ENCODE measurements at places on chromosomes 3 and 15.
A peak's percentile ranks its signal among the peaks of the same experiment; 100 is the strongest.

- DNase-seq: no peak
Measured at GRCh38 chr15:32905481-32905880, 187.7 kb downstream of the GREM1 start.

DNA sequence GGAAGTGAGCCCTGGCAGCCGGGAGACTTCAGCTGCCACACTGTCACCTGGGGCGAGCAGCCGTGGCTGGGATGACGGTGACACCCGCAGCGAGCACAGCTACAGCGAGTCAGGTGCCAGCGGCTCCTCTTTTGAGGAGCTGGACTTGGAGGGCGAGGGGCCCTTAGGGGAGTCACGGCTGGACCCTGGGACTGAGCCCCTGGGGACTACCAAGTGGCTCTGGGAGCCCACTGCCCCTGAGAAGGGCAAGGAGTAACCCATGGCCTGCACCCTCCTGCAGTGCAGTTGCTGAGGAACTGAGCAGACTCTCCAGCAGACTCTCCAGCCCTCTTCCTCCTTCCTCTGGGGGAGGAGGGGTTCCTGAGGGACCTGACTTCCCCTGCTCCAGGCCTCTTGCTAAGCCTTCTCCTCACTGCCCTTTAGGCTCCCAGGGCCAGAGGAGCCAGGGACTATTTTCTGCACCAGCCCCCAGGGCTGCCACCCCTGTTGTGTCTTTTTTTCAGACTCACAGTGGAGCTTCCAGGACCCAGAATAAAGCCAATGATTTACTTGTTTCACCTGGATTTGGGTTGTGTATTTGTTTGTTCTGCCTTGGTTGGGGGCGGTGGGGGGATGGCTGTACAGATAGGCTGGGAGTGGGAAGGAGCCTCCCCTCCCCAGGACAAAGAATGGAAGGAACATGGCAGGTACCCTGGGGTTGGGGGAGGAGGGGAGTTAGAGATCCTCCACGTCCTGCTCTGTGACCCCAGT, 2.9 kb upstream of the GRM2 start:
- DNase-seq: no peak

- DNase-seq: no peak
Measured at GRCh38 chr3:16132190-16132589, 42.3 kb upstream of the GALNT15 start.

- DNase-seq: no peak
Measured at GRCh38 chr15:86615816-86616215, 536.1 kb downstream of the AGBL1 start.

- no peak for DNase-seq
Measured at GRCh38 chr15:38041576-38041975, 107.1 kb downstream of the TMCO5A start.

DNA sequence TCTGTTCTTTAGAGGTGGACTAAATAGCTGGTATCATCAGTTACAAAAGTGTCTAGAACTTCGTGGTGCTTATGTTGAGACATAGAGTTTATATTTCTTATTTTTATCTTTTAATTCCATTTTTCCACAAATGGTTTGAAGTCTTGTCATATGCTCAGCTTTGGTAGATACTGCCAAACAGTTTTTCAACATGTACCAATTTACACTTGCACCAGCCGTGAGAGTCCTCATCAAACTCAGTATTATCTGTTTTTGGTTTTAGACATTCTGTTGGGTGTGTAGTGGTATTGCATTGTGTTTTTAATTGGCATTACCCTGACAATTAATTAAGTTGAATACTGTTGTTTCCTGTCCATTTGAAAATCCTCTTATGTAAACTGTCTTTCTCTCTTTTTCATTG, 16.7 kb downstream of the ISLR2 start:
- no peak for DNase-seq

DNA sequence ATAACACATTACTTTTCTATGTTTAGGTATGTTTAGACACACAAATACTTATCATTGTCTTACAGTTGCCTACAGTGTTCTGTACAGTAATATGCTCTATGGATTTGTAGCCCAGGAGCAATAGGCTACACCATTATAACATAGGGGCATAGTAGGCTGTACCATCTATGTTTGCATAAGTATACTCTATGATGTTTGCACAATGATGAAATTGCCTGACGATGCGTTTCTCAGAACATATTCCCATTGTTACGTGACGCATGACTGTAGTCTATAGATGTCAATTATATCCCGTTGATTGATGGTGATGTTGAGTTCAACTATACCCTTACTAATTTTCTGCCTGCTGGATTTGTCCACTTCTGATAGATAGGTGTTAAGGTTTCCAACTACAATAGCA, 139.4 kb upstream of the PFN2 start:
- DNase-seq: no peak

GRCh38 chr3:179163503-179163902, 15.3 kb downstream of the PIK3CA start:
- DNase-seq: no peak

DNA sequence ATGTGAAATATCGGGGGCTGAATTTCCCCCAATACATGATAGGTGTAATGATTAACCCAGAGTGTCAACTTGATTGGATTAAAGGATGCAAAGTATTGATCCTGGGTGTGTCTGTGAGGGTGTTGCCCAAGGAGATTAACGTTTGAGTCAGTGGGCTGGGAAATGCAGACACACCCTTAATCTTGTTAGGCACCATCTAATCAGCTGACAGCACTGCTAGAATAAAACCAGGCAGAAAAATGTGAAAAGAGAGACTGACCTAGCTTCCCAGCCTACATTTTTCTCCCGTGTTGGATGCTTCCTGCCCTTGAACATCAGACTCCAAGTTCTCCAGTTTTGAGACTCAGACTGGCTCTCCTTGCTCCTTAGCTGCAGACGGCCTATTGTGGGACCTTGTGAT, 247.8 kb downstream of the OTOL1 start:
- no peak for DNase-seq

DNA sequence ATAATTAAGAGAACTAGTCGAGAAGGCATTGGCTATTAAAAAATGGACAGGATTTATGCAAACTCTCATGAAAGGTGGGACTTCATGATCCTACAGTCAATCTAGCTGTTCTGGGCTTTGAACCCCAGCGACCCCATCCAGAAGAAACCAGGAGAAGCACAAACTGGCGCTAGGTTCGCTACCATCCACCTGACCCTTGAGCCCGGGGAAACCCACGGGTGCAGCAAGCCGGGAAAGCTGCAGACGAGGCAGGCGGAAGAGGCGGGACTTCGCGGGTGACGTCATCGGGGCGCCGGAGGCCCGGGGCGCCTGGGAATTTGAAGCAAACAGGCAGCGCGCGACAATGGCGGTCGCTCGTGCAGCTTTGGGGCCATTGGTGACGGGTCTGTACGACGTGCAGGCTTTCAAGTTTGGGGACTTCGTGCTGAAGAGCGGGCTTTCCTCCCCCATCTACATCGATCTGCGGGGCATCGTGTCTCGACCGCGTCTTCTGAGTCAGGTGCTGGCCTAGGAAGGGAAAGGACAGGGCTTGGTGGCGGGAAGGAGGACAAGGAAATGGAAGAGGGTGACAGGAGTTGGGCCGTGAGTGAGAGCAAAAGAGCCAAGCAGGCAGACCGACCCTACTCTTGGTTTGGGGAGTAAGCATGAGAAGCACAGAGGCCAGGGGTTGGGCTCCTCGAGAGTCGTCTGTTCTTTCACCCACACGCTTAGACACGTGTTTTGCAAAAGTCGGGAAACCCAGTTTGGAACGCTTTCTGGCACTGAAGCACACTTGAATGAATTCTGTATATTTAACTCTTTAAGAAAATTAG, at the start of gene UMPS:
TSS of gene UMPS (plus strand) at position 324 of the 812 bp plus-strand sequence. CDS start at position 344, 20 bp downstream.
- DNase-seq: peak; percentile 89

- no peak for DNase-seq
Measured at GRCh38 chr3:60792249-60792852, 458.9 kb downstream of the FHIT start.

DNA sequence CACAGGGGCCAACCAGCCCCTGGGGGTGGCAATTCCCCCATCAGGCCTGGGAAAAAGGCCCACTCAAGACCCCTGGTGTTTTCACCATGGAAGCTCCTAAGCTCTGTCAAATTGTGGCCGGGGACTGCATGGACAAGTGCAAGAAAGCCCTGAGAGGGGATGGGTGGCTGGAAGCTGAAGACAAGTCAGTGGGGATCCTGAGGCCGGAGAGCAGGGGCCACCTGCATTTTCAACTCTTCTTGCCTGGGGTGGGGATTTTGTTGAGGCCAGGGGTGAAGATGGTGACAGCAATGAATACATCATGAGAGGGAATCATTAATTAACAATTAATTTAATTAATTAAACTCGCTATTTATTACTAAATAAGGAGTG, 33.9 kb downstream of the FEM1B start:
- DNase-seq: no peak

DNA sequence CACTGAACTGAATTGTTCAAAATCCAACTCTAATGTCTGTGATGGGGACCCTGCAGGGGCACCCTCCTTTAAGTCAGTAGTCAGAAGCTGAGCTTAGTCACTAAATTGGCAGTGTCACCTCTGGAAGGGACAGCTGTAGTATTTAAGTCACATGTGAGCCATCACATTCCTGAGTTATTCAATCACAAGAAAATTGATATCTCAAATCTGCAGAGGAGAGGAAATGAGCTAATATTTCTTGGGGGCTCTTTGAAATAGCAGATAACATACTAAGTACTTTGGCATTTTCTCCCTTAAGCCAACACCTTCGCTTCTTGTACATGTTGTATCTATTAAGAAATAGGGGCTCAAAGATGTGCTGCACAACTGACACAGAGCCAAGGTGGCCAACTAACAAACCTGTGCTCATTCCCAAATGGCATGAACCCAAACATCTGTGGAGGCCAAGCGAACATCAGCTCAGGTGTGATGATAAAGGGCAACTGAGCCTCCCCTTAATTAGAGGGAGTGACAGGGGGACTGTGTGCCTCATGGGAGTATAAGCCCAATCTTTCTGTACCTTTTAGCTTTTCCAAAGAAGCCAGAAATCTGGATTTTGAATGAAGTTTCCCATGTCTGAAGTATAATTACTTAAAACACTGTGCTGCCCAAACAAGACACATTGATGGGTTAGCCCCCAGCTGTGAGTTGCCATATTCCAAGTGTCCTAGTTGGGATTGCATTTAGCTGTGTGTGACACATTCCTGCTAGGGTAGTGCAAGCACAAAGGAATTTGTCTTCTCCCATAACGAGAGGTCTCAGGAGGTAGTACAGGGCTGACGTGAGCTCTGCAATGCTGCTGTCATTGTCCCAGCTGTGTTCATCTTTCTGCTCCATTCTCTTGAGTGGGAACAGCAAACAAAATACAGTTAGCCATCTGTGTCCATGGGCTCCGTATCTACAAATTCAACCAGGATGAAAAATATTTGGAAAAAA, 63.3 kb downstream of the ABHD5 start:
- DNase-seq: no peak

- DNase-seq: no peak
Measured at GRCh38 chr3:126421573-126422119, 26.9 kb downstream of the CFAP100 start.

DNA sequence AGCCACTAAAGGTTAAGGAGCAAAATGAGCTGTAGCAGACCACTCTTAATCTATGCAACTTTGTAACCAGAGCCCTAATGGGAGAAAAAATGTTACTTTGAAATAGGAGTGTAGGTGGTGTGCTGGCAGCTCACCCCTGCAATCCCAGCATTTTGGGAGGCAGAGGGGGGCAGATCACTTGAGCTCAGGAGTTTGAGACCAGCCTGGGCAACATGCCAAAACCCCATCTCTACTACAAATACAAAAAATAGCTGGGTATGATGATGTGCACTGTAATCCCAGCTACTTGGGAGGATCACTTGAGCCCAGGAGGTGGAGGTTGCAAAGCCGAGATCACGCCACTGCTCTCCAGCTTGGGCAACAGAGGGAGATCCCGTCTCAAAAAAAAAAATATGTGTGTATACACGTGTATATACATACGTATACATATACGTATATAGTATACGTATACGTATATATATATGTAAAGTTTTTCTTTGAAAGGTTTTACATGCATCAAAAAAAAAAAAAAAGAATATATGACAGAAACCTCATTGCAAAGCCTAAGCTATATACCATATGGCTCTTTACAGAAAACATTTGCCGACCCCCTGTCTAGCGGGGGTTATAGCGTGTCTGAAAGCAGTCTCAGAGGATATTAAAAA, 15.7 kb downstream of the CAPN7 start:
- DNase-seq: no peak

GRCh38 chr3:140540262-140540661, 137.6 kb upstream of the TRIM42 start:
- no peak for DNase-seq

DNA sequence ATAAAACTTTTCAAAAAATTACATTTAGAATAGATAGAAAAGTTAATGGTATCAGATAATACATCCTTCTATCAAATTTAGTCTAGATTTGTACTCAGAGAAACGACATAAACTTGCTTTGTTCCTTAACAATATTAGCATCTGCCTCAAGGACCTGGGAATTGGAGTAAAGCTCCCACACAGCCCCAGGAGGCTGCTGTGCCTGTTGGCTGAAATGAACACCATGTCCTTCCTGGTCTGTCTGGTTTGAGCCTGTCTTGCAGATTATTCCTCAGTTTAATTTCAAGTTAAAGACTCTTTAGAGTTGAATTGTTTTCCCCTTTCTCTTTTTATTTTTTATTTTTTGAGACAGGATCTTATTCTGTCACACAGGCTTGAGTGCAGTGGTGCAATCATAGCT, 19.4 kb downstream of the GNB5 start:
- no peak for DNase-seq

- no peak for DNase-seq
Measured at GRCh38 chr3:11195721-11196332, 41.5 kb downstream of the HRH1 start.

DNA sequence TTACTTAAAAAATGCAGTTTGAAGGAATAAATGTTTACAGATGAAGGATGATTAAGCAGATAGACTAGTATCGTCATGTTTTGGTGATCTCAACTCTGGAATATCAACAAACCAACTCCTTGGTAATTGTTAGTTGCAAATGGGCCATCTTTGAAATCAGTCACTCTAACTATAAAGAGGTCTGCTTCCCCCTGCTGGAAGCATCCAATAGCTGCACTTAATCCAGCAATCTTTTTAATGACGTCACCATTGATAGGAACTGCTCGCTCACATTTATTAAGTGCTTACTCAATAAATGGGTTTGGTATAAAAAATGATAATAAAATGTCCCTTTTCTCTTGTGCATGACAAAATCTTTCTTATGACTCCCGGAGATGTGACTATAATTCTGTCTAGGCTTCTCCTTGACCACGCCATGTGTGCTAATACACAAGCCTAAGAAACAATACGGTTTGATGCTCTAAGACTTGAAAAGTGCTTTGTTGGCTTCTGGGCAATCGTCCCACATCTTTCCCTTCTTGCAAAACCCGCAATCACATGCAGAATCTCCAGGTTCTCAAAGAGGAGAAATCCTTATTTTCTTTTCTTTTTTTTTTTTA, 227.6 kb upstream of the POU1F1 start:
- no peak for DNase-seq

DNA sequence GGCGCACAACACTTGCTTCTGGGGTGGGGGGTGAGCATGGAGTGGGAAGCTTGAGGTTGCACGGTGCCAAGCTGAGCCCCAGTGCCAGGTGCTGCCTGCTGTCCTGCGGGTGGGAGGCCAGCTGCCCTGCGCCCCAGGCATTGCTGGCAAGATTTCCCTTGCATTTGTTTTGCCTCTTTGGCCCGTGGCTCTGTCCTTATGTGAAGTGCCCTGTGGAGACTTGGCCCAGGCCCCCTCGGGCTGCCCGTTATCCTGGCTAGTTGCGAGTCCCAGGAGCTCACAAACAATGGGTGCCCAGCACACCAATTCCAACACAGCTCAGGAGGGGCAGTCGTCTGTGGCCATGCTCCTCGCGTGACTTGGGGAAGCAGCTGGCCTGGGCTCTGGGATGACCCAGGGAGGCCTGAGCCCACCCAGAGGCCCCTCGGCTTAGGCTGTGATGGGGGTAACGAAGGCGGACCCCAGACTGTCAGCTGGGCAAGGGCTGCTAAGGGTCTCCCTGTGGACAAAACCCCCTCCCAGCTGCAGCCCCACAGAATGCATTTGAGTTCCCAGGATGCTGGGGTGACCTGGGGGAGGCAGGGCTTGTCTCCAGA, 5.9 kb downstream of the C3orf22 start:
- no peak for DNase-seq
